ENCODE measurements at places on chromosomes 12 and 14. TPM values are rescaled to one million over a fixed set of nuclear protein-coding genes. Genes with fewer than 3 reads are reported as not detected.

Gene KLRC1
- not detected for total RNA-seq

Gene SERPINA10
- total RNA-seq, result not detected

Gene TMEM179
- total RNA-seq, result not detected

Gene DYNLL1
- 132 TPM for total RNA-seq

Gene FAR2
- total RNA-seq, result 13.2 TPM

Gene KDM2B
- 16.7 TPM for total RNA-seq

Gene RNASE1
- total RNA-seq, result 885 TPM

Gene ADAM21
- total RNA-seq, result not detected

Gene TTC6
- total RNA-seq, result not detected

Gene CFAP73
- not detected for total RNA-seq

Gene SERPINA12
- not detected for total RNA-seq

Gene GPD1
- total RNA-seq, result 4,641 TPM

Measured in subcutaneous adipose tissue (tissue), 4 donors.